ENCODE measurements at places on chromosomes 5 and 9. TPM values are rescaled to one million over a fixed set of nuclear protein-coding genes. Genes with fewer than 3 reads are reported as not detected.

Gene ACSL6
- 0.09 TPM for total RNA-seq

Gene NEURL1B
- total RNA-seq, result 0.74 TPM

Gene TMEM232
- 3.4 TPM for total RNA-seq

Gene TCOF1
- 7.8 TPM for total RNA-seq

Gene PRDM9
- not detected for total RNA-seq

Gene OR1Q1
- total RNA-seq, result not detected

Gene DIRAS2
- total RNA-seq, result 6.7 TPM

Gene ARSK
- 8.4 TPM for total RNA-seq

Gene TJP2
- total RNA-seq, result 29.6 TPM

Gene LYSMD3
- 15.1 TPM for total RNA-seq

Measured in smooth muscle cell of bladder (primary cell).